ENCODE measurements at places on chromosomes 2 and 18. TPM values are rescaled to one million over a fixed set of nuclear protein-coding genes. Genes with fewer than 3 reads are reported as not detected.

DOCK10 gene
- 2.1 TPM for total RNA-seq

LYPD6B gene
- 2.7 TPM for total RNA-seq

DUSP2 gene
- 4.4 TPM for total RNA-seq

GRCh38 chr2:104388296-104388695 lies 465.6 kb upstream of the POU3F3 start:
- no peak for DNase-seq

DNA sequence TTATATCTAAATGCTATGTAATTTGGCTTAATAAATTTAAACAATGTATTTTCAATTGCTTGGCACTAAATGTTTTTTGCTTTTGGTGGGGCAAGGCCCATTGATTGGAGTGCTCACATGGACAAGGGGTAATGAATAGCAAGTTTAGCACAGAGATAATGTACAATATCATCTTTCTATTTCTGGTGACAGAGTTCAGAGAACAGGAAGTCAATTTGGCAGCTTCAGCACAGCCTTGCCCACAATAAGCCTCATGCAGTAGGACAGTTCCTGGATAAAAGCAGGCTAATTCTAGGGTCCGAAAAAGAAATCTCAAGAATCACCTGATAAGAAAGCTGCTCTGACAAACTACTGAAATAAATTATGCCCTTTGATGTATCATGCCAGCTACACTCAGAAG lies 443.9 kb upstream of the FSHR start:
- no peak for DNase-seq

SCYGR4 gene
- not detected for total RNA-seq

- DNase-seq: no peak
Observed at GRCh38 chr18:78525366-78526111, 454.1 kb upstream of the SALL3 start.

DNA sequence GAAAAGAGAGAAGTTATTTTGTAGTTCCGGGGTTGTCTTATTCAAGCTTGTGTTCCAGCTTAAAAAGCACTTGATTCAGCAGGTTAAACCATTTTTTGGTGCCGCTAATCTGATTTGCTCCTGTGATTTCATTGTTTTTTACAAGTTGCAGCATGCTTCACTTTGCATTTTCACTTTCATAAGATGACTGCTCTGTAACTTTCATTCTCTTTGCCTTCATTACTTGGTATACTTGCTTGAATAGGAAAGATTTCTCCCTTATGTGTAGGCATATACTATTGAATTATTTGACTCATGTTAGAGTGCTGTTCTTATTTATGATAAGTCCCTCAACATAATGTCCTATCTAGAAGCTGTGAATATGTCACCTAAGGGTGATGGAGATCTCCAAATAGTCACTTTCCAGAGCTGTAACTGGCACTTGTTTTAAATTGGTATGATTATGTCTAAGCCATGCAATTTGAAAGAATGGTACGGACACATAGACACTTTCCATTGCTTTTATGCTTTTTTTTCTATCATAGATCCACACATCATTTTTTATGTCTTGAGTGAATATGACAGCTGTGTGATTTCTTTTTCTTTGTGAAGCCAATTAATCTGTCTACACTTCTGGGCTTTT lies 254.5 kb downstream of the DSEL start:
- DNase-seq: no peak

GRCh38 chr2:76296438-76296837 lies 585.7 kb upstream of the GCFC2 start:
- no peak for DNase-seq

MAP3K19 gene
- not detected for total RNA-seq

- no peak for DNase-seq
Observed at GRCh38 chr2:228798458-228799207, 472.5 kb downstream of the PID1 start.

- DNase-seq: no peak
Observed at GRCh38 chr18:38575648-38576047, 1010.0 kb upstream of the CELF4 start.

DNA sequence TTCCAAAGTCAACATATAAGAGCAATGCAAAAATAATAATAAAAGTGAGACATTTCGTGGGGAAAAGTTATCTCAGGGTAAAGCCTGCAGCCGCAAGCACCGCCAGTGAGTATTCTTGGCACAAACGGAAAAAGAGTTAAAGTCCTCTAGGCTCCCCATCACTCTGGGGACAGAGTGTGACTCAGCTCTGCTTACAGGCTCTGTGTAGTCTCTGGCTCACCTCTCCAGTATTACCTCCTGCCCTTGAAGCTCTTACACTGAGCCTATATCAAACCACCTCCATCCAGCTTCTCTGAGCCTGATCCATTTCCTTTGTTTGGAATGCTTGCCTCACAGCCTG lies 55.5 kb downstream of the MTHFD2 start:
- no peak for DNase-seq

GRCh38 chr18:79630281-79631095 lies 49.1 kb upstream of the CTDP1 start:
- DNase-seq: no peak

DNA sequence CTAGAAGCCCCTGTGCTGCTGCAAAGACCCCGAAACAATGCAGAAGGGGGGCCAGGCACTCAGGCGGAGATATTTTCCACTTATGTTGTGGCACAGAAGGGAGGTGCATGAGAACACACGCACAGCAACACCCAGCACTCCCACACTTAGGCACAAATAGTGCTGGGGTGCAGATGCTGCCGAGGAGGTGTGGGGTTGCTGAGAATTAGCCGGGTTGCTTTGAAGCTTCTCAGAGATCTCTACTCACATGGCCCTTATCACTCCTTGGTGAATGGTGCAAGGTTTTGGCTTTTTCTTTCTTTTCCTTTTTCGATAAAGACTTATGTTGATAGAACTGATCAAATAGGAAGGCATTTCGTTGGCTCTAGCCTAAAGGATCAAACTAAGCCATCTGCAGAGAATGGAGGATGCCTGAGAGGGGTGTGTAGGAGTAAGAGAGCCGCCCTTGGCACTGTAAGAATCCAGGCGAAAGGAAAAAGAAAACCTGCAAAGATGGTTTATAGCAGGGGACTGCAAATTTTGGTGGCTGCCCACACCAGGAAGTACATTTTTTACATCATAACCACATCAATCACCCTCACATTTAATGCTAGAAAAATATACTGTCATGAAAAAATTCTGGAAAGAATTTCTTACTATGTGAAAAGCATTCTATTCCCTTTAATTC lies 27.9 kb upstream of the FHL2 start:
- no peak for DNase-seq

DNA sequence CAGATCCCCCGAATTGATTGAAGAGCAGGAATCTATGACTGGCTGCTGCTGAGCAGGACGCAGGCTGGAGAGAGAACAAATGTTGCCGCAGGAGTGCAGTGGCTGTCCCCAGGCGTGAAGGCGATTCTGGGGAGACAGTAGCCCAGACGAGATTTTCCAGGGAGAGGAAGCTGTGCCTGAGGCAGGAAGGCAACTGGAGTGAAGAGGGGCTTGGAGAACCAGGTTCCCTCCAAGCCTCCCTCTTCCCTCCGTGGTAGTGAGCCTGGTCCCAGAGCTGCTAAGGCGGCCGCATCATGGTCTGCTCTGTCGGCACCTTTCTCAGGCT lies 1.3 kb upstream of the NPPC start:
- no peak for DNase-seq

DNA sequence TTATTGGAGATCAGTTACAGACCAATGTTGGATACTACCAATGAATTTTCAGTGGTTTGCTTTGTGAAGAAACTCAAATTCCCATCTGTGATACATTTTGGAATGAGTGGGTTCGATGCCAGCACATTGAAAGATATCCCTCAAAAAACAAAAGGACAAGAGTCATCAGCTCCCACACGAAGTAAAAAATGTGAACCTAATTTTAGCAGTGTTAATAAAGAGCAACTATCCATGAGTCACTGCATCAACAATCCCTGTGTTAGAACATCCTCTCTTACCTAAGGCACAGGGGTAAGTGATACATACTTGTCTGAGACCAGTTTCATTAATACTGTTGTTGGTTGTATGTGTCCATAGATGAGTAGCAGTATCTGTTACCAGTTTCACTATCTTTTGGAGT lies 551.8 kb upstream of the SOX11 start:
- DNase-seq: no peak

VWC2L gene
- total RNA-seq: not detected

NOSTRIN gene
- 3.1 TPM for total RNA-seq

DNA sequence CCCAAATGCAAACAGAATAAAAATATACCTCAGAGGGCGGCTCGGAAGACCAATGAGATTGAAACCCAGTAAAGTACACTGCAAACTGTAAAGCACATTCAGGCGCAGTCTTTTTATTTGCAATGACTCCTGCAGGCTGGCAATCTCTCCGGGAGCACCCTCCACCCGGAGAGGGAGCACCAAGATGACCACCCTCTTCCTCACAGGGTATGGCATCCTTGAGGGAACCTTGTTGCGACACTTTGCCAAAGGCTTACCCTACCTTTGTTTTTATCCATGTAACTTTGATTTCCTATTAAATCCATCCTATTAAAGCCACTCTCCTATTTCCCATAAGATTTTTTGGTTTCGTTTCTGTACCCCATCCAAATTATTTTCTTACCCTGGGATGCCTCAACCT lies 16.2 kb downstream of the CHST10 start:
- DNase-seq: no peak
